ENCODE measurements at places on chromosomes 16 and 17.
A peak's percentile ranks its signal among the peaks of the same experiment; 100 is the strongest.

GRCh38 chr16:1857433-1858097 lies 14.4 kb downstream of the MEIOB start:
- no peak for DNase-seq

GRCh38 chr17:76998839-76999238 lies 130.6 kb downstream of the MGAT5B start:
- no peak for DNase-seq

DNA sequence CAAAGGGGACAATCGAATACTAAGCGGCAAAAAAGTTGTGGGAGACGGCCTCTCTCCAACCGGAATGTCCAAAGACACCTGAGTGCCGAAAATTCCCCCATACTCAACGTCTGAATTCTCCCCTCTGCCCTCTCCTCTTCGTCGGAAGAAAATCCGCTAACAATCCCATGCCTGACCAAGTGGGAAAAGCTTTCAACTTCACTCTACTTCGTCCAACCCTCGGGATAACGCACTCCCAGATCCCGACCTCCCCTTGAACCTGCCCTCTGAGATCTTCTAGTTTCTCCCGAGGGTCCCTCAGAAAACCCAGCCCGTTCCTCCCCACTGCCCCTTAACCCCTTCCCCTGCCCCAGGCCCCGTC lies 961 bp downstream of the AMFR start:
- no peak for DNase-seq

- no peak for DNase-seq
Observed at GRCh38 chr16:85935974-85936760, 37.2 kb downstream of the IRF8 start.

DNA sequence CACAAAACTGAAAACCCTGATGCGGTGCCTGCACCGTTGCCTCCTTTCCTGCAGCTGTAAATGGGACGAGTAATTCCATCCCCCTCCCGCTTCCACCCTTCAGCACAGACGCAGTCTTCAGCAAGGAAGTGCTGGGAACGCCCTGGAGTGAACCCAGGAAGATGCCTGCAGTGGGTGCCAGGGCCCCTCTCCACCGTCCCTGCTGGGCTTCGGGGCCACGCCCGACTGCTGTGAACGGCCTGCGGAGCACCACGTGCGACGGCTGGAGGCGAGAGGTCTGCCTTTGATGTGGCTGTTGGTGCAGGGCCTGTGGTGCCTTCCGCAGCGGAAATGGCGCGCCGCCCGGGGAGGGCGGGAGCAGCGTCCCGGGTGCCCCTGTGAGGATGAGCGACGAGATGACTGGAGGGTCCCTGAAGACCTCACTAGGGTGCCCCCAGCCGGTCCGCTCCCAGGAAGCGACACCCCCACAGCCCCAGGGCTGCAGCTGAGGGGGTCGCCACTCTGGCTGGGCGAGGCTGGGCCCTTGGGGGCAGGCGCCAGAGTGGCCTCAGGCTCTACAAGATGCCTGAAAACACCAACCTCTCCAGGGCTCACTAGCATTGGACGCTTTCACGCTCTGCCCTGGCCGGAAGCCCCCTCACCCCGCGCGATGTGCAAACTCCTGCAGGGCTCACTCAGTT lies 749 bp upstream of the MC1R start:
- DNase-seq, result peak; percentile 86

GRCh38 chr16:58021661-58022551 lies 3.6 kb upstream of the MMP15 start:
- DNase-seq, result peak; percentile 62

DNA sequence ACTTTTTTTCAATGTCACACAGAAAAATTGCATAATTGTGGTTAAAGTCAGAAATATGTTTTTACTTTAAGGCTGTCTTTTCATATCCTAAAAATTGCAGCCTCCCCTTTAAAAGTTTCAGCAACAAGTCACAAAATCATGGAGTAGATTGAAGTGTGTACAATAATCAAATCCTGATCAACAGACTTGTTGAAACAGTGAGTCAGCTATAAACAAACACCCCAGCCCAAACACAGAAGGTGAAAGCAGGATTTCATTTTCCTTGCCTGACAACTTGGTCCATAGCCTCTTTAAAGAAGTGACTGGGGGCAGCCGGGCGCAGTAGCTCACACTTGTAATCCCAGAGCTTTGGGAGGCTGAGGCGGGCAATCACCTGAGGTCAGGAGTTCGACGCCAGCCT lies 59.9 kb downstream of the WNT3 start:
- peak; percentile 57 for DNase-seq

DNA sequence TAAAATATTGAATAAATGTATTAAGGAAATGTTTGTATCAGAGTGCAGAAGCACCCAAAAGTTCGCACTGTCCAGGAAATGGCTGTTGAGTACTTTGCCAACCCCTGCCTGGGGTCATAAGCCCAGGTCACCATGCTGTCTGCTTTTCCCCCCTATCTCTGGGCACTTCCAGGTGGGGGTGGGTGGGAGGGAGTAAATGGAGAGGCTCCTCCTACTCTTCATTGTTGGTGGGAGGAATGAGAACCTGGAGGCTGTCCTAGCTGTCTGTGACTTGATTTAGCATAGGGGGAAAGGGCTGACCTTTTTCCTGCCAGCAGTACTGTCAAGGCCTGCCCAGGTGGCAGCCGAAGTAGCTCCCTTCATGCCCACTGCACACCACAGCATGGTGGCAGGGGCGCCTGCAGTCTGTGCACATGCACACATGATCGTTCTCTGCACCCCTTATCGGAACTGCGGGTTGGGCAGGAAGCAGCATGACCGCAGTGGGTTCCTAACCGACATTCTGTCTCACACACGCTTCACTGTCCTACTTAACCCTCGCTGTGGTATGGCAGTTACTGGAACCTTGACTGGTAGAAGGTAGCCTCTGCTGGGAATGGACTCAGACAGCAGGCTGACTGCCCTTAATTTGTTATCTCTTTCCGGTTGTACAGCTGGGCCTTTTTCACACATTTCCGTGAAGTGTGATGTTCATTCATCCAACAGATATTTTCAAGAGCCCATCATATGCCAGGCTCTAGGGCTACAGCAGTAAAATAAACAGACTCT lies 41.5 kb downstream of the LDHD start:
- no peak for DNase-seq

All from epithelial cell of esophagus (primary cell).